ENCODE measurements at places on chromosomes 3 and 15. TPM values are rescaled to one million over a fixed set of nuclear protein-coding genes. Genes with fewer than 3 reads are reported as not detected.
A peak's percentile ranks its signal among the peaks of the same experiment; 100 is the strongest.

Gene TCAIM
- 22.6 TPM for polyA plus RNA-seq

Gene MAP2K5
- 4.0 TPM for polyA plus RNA-seq

DNA sequence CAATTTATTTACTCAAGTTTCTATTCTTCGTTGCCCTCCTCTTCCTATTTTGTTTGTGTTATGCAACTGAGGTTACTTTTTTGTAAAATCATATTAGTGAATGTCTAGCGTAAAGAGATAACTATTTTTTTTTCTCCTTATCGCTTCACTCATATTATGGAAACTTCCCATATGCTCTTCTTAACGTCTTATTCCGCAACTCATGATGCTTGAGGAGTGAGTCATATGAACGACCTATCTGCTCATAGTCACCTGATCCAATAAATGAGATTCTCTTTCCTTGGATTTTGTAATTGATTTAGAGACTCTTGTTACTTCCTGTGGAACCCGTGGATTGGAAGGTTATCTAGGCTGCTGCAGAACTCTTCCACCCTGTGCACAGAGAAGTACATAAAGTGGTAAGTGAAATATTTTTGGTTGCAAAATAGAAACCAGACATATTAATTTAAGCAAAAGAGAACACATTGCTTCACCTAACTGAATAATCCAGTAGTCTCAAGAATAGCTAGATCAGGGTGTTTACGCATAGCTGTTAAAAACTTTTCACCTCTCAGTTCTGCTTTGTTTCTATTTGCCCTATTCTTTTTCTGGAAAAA, 719.3 kb upstream of the SGO1 start:
- DNase-seq, result no peak

DNA sequence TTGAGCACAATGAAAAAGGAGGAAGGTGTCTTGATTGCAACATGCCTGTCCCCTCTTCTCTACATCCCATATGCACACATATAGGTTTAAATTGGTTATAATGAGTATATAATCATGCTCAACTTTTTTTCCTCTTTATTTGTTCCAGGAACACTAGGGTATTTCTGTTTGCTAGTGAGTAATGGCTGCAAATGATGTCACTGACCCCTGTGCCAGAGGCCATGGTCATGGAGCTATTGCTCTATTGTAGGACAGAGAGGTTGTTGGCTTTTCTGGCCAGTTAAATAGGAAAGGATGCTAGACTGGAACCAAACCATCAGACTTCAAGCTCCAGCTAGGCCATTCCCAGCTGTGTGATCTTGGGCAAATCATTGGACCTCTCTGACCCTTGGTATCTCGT, 9.6 kb downstream of the ARHGEF3 start:
- peak; percentile 73 for DNase-seq

- no peak for DNase-seq
These were observed 156.2 kb downstream of the ZNF621 start for GRCh38 chr3:40680685-40681657.

DNA sequence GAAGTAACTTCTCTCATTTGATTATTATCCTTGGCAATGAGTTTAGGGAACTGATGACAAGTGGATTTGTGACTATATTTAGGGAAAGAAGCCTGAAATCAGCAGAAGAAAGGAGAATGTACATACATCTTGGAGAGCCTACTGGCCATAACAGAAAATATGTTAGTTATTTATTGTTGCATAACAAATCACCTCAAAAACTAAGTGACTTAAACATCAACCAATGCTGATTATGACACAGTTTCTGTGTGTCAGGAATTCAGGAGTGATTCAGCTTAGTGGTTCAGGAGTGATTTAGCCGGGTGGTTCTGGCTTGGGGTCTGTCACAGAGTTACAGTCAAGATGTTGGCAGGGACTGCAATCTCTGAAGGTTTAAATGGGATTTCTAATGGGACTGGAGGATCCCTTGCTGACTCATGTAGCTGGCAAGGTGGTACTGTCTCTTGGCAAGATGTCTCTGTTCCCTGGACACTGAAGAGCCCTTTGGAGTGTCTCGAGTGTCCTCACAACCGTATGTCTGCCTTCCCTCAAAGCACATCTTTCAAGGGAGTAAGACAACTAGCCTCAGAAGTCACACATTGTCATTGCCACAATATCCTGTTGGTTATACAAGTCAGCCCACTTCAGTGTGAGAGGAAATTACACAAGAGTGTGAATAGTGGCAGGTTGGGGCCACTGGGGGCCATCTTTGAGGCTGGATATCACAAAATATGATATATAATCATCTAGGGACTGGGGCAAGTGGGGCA, 248.9 kb downstream of the SV2B start:
- no peak for DNase-seq

DNA sequence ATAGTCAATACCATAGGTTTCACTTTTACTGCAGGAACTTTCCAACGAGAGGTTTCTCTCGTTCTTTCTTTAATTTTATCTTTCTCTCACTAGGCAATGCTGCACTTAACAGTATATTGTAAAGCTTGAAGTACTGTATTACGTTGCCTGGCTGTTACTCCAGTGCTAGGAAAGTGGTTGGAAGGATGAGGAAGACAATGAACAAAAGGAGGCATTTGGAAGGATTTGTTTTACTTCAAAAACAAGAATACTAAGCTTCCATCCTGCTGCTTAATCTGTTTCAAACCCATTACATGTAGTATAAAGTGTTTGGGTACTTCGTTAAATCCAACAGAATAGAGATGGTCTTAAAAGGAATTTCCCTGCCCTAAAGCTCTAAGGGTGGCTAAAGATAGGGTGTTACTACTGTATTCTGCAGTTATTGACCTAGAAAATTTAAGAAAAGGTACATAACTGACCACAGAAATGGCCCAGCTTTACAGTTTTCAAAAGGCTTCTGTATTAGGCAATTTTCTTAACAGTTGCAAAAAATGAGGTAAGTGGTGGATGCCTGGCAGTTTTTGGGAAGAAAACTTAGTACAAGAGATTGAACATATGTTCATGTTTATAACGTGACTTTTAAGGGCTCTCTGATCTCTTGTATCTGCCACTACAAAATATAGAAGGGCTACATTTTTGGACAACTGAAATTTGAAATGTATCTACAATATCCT, 785 bp upstream of the IFT57 start:
- DNase-seq, result no peak

- no peak for DNase-seq
These were observed 285.6 kb upstream of the ARHGEF26 start for GRCh38 chr3:153835540-153835939.

GRCh38 chr3:24299246-24299805, 195.3 kb downstream of the THRB start:
- no peak for DNase-seq
